ENCODE measurements at places on chromosomes 12 and 14.

- no peak for DNase-seq
Measured at GRCh38 chr12:115140981-115141655, 457.1 kb upstream of the TBX3 start.

DNA sequence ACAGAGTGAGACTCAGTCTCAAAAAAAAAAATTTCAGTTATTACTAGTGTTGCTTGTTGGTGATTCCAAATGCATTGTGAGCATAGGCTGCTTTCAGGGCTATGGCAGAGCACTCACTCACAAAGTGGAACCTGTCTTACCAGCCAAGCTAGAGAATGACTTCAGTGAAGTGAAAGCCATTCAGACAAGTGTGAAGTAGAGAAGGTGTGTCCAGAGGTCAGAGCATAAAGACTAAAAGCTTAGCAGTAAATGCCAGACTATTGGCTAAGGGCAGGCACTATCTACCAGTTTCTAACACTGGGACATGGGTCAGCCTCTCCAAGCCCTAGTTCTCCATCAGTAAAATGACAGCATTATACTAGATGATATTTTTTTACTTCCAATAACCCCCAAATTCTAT is 12.7 kb downstream of the PPP1R36 start:
- no peak for DNase-seq

DNA sequence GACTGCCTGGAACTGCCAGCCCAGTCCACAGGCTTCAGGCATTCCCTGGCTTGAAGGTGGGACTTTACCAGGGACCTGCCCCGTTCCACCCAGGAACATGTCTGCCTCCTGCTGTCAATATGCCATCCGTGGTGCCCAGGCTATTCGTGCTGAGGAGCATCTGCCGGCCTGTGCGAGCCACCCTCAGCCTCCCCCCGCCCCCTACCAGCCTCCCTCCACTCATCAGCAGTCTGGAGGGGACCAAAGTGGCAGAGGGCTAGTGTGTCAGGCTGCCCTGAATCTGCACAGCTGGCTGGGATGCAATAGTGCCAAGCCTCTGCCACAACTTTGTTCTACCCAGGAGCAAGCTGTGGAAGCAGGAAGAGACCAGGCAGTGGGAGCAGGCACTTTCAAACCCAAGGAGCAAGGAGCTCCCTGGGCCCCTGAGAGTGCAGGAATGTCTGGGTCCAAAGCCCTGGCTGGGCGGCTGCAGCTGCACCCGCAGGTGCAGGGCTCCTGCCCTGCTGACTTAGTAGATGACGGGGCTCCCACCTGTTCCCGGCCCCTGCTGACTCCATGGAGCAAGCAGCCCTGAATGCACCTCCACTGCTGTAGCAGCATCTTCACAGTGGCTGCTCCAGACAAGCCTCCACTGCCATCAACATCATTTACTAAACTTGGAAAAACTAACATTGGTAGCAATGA is 423.2 kb downstream of the RERGL start:
- DNase-seq = no peak

GRCh38 chr12:89706986-89707702 is 1.5 kb downstream of the ATP2B1 start:
- no peak for DNase-seq

GRCh38 chr12:47755655-47756562 is 2.8 kb downstream of the RAPGEF3 start:
- no peak for DNase-seq

GRCh38 chr14:78083837-78084236 is 86.3 kb upstream of the NRXN3 start:
- peak; percentile 2 for DNase-seq

DNA sequence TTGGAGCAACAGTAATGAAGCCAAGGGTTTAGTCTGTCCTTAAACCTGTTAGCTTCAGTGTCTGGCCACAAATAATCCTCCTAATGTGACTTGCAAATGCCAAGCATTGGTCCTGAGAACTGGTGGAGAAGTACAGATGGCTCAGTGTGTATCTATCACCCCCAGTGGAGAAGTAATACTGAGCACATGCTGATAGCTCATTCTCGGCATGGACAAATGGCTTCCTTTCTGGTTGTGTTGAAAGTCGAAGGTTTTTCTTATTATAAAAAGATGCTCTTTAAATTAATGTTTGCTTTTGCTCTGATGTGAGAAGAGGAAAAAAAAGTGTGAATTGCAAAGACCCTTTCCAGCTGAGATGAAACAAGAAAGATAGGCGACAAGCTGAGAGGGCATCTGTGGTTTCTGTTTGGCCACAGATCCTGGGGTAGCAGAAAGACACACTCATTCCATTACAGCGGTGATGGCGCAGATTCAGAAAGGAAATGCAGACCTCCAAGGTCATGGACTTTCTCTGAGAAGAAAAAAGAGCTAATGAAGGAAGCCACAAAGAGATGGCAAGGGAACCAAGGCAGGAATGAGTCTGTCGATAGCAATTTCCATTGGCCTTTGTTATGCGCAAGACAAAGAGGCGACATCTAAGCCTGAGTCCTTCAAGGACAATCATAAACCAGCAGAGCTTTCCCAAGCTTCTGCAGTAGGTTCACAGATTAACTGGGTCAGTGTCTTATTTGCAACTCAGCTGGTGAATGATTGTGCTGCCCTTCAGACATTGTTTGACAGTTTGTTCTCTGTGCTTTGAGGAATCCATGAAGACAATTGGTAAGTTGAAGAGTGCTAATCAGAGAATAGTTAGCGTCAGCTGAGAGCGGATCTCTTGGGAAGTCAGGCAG is 155.5 kb upstream of the RGS6 start:
- DNase-seq = peak; percentile 7

GRCh38 chr12:4506870-4507269 is 31.8 kb upstream of the RAD51AP1 start:
- peak; percentile 46 for DNase-seq

- DNase-seq = no peak
Measured at GRCh38 chr14:61502459-61503093, 181.2 kb downstream of the PRKCH start.

GRCh38 chr12:77553976-77554619 is 276.6 kb upstream of the NAV3 start:
- no peak for DNase-seq

DNA sequence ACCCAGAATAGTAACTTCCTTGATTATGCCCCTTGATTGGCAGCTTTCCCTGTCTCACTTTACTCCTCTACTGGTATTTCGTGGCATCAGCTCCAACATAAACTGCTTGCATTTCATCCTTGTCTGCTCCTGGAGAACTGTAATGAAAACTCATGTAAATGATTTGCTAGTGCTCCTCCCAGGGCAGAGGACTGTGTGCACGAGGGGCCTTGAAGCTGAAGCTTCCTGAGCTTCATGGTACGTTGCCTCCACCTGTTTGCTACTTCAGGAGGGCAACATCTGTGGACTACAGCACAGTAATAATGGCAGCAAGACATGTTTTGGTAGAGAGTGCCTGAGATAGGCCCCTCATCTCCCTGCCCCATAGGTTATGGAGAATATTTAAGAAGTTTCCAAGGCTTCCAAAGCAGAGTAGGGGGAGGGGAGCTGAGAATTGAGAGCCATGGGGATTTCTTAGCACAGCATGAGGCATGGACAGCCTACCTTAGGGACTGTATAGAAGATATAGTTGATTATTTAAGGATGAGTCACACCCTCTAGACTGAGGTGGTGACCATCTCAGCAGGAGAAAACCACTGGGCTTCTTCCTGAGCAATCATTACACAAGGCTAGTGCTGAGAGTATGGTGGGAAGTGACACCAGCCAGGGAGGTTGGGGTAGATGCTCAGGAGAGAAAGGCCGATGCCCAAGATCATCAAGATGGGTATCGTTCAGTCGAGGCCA is 29.5 kb downstream of the CCDC198 start:
- DNase-seq = no peak

DNA sequence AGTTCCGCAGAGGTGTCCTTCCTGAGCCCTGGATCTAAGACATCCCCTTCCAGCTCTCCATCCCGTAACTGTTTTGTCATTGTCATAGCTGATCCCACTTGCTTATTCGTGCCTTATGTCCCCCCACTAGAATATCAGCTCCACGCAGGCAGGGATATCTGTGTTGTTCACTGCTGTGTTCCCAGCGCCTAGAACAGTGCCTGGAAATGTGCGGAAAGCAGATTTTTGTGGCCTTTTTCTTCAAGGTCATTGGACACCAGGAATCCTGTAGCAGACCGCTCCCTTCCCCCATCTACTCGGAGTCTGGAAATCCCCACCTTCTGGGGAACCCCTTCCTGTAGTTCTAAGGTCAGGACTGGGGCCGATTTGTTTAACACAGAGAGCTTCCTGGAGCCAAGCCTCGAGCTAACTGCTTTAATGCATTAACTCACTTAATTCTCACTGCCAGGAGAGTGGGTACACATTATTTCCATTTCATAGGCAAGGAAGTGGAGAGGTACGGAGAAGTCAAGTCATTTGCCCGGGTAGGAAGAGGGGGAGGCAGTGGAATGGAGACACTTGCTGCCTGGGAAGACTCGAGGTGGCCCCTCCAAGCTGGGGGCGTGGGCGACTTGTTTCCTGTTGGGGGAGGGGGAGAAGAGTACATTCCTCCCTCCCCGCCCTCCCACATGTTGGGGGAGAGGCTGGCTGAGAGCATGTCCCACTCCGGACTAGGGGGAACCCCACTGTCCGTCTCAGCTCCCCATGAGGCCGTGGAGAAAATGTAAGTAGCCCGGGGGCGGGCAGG is 1.2 kb upstream of the SH2B3 start:
- peak; percentile 54 for DNase-seq

DNA sequence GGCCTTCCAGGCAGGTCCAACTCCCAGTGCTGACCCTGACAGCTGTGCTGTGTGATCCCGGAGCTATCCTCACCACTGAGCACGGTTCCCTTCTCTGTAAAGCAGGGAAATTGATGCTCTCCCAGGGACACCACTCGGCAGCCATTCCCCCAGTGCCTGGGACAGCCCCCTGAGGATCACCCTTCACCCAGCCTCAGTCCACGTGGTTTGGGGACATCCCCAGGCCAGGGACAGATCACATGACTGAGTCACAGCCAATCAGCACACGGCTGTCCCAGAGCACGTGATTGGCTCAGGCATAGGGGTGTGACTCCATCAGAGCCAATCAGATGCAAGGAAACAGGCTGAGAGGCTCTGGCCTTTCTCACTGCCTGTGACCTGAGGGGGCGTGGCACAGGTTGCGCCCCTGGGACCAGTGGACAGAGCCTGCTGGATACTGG is 68.8 kb upstream of the SFSWAP start:
- DNase-seq = no peak

DNA sequence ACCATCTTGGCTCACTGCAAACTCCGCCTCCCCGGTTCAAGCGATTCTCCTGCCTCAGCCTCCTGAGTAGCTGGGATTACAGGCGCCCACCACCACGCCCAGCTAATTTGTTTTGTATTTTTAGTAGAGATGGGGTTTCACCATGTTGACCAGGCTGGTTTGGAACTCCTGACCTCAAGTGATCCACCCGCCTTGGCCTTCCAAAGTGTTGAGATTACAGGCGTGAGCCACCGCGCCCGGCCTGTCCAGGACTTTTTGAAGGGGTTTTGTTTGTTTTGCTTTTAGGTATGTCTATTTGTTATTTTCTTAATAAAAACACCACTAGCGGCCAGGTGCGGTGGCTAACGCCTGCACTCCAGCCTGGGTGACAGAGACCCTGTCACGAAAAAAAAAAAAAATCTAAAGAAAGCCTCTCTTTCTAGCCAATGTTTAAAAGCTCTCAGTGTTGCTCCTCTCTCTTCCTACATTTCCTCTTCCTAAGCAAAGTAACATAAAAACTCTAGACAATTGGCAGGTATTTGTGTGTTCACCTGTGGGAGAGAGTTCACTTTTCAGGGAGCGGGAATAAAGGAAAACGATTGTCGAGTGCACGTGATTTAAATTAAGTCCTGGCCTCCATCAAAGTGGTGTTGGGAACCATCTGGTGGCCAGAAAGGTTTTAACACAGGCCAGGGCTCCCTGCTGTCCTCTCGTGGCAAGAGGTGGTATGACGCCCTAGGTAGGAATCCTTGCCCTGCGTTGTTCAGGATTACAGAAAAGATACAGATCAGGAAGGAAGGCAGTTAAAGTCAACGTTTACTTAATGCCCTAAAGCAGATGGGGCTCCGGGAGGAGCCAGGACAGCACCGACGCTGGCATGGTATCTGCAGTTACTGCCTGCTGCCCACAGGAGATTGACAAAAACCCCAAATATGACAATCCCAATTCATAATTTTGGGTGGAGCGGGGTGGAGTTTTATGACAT is 36.2 kb upstream of the ATP23 start:
- peak; percentile 82 for DNase-seq

- no peak for DNase-seq
Measured at GRCh38 chr14:100849115-100849781, 23.3 kb downstream of the MEG3 start.

DNA sequence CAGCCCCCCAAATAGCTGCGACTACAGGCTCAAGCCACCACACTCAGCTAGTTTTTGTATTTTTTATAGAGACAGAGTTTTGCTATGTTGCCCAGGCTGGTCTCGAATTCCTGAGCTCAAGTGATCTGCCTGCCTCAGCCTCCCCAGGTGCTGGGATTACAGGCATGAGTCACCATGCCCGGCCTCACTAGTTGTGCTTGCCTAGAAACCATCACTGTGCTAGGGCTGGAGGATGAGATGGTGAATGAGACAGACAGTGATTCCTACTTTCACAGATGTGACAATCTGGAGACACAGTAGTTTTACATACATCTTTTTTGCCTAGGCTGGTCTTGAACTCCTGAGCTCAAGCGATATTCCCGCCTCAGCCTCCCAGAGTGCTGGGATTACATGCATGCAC is 7.5 kb upstream of the MSI1 start:
- no peak for DNase-seq

- no peak for DNase-seq
Measured at GRCh38 chr12:89760783-89761182, 52.1 kb upstream of the ATP2B1 start.

DNA sequence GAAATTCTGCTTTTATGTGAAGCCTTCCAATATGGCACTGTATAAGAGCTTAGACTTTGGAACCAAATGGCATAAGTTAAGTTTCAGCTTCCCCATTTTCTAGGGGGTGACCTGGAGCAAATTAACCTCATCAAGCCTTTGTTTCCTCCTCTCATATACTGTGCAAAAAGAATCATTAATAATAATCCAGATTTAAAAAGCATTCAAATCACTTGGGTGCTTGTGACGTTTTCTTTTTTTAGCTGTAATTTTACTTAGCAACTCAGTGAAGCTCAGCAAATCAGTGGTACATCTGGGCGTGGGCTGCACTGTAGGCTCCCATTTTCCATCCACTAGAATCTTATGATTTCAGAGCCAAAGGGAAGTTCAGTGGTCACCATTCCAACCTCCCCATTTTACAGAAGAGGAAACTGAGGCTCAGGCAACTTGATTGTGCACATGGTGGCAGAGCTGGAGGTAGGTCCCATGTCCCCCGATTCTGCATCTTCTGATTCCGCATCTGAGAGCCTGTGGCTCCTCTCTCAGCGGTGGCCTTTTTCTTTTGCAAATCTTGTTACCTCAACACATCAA is 131.2 kb downstream of the SNAPC1 start:
- DNase-seq = no peak

Data from fibroblast of skin of back (primary cell).